ENCODE measurements at places on chromosomes 6 and 20. TPM values are rescaled to one million over a fixed set of nuclear protein-coding genes. Genes with fewer than 3 reads are reported as not detected.
A peak's percentile ranks its signal among the peaks of the same experiment; 100 is the strongest.

DNA sequence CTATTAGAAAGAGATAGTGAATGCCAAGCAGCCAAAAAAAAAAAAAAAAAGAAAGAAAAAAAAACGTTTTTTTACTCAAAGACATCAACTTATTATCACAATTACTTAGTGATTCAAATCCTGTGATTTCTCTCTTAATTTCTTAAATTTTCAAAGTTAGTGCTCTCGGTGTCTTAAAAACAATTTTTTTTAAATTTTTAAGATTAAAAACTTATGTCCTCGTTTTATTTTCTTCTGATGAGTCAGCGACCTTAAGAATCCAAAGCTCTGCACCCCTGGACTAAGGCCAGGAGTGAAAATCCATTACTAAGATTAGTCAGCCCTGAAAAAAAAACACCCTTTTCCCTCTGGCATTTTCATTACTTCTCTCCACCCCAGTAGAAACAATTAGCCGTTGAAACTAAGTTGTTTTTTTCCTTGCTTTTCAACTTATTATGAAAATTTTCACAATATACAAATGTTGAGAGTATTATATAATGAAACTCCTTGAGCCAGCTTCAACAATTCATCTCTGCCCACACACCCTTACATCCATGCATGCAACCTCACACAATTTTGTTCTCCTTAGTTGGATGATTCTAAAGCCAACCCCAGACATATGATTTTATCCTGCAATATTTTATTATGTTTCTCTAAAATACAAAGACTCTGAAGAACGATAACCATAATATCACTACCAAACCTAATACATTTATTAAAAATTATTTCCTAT, 85.6 kb upstream of the CARMIL1 start:
- no peaks in the 10 kb centered on the region for H3K36me3 ChIP-seq
- peak overlapping the region; percentile 88 for H3K27ac ChIP-seq
- no peak overlapping the region for H3K4me3 ChIP-seq

DNA sequence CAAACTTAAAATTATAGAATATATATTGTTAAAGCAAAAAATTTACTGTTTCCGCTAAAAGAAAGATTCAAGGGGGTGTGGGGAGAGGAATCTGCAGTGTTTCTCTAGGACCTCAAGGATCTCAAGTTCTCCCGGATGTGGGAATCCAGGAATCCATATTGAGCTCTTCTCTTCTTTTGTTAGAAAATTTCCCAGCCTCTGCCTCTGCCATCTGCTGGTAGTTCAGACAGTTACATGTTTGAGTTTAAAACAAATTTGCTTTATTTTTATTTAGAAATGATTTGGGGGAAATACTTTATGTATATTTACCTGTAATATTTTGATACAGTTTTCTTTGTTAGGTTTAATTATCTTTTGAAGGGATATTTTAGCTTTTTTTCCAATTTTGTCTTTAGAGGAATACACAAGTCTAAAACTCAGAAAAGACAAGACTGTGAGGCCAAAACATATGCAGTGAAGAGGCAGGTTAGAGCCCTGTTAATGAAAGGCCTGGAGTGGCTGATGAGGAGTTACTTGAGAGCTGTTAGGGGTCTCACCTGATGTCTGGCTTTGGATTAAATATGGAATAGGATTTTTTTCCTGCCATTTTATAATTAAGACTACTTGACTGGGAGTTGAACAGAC, 268.8 kb downstream of the ARID1B start:
- H3K4me1 ChIP-seq = peaks cover 37% of the 10 kb centered on the region
- H3K36me3 ChIP-seq = no peaks in the 10 kb centered on the region
- H3K27me3 ChIP-seq = no peaks in the 10 kb centered on the region
- H3K27ac ChIP-seq = no peak overlapping the region

The CLPSL2 gene
- total RNA-seq = not detected

The OR2H2 gene
- total RNA-seq = not detected

The MUC22 gene
- 2.9 TPM for total RNA-seq
